Stimulated activated CD4-positive, alpha-beta T cell treated with anti-CD3 and anti-CD28 coated beads, Interleukin-4, amount 100 ng/mL, for 48 hours (primary cell): ENCODE measurements at places on chromosomes 6 and 20.
A peak's percentile ranks its signal among the peaks of the same experiment; 100 is the strongest.

- DNase-seq, result no peak
Measured at GRCh38 chr6:101434601-101435000, 41.1 kb downstream of the GRIK2 start.

DNA sequence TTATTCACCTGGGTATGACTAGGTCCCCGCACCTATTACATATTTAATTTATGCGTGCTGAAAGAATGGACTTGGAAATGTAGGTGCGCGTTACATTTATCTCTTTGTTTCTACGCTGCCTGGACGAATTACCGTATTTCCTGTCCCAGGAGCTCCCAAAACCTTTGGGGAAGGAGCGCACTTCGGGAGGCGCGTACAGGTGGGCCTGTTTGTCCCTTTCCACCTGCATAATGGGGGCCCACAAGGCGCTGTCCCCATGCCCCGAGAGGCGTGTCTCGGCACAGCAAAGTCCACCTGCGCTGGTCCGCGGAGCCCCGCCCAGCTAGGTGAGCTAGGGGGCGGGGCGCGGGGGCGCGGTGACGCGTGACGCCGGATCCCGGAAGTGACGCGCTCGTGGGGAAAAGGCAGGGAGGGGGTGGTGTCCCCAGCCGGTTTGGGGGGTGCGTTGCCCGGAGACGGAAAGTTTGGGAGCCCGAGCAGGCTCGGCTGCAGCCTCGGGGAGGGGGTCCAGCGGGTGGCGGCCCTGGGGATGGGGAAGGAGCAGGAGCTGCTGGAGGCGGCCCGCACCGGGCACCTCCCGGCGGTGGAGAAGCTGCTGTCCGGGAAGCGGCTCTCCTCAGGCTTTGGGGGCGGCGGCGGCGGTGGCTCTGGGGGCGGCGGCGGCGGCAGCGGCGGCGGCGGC lies at the start of gene ANKS1A:
TSS of gene ANKS1A (plus strand) at position 382 of the 682 bp plus-strand sequence. CDS start at position 530, 148 bp downstream.
- peak; percentile 80 for DNase-seq

DNA sequence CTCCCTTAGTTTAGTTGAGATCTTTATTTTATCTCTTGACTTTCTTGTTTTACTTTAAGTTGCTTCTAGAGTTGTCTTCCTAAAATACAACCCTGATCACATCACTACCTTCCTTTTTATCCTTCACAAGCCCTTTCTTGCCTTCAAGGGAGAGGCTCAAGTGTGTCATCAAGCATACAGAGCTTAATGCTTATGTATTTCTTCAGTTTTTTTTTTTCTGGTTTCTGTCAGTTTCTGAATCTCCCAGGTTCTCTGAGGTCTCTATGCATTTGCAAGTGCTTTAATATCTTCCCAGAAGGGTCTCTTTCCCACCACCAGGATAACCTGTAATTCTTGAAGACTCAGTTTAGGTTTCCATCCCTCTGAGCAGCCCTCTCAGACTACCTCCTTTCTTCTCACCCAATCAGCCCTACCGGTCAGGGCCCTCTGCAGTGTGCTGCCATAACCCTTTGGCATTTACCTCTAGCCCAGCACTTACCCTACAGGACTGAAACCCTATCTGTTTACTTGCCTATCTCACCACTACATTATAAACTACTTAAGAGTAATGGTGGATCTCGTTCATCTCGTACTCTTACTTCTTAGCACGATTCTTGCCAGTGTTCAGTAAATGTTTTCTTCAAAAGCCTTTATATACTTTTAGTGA lies 36.9 kb downstream of the EYA4 start:
- no peak for DNase-seq

DNA sequence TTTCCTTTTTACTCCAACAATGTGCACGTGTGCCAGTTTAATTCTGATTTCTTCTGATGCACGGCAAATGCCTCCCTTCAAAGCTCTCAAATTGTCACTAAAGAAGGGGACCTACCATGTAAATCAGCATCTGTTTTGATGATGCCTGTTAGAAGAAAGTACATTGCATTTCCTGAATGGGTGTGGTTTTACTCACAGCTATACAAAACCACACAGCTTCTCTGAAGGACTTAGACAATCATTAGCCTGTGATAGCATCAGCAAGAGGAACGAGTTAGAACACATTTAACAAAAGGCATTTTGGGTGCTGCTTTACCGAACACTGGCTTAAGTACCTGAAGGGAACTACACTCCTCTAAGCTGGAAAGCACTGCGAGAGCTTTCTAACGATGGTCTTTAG lies 109.4 kb downstream of the ATXN1 start:
- DNase-seq, result no peak

- no peak for DNase-seq
Measured at GRCh38 chr20:46695892-46696291, 6.6 kb upstream of the TP53RK start.

- no peak for DNase-seq
Measured at GRCh38 chr6:38187811-38188590, 368.5 kb downstream of the ZFAND3 start.

DNA sequence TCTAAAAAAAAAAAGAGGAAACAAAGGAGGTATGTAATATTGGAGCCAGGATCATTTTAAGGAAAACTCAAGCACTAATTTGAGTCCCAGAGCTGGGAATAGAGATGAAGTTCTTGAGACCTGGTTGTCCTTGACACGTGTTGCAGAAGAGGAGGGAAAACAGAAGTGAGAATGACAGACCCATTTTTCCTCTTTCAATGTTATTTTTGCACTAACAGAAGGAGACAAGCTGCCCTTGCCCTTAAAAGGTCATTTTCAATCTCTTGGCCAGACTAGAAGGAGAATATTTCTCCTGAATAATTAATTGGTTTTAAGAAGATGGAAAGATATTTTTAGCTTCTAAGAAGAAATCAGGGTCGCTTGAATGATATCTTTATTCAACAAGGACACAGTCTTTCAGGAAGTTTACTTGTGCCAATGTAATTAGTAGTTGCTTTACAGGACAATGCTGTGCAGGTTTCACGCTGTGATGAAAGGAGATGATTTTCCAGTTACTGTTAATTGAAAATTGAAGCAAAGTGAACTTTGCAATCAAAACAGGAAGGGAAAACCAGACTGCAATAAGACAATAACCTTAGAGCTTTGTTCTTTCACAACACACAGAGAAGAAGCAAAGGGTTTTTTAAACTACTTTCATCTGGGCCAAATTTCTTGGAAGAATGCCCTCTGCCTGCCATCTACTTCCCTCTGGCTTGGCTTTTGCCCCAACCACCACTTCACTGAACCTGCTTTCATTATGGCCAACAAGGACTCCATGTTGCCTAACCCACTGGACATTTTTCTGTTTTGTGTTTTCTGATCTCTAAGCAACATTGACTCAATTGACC lies 107.8 kb upstream of the SHLD1 start:
- no peak for DNase-seq

- no peak for DNase-seq
Measured at GRCh38 chr20:46205349-46205748, 87.2 kb downstream of the CD40 start.

DNA sequence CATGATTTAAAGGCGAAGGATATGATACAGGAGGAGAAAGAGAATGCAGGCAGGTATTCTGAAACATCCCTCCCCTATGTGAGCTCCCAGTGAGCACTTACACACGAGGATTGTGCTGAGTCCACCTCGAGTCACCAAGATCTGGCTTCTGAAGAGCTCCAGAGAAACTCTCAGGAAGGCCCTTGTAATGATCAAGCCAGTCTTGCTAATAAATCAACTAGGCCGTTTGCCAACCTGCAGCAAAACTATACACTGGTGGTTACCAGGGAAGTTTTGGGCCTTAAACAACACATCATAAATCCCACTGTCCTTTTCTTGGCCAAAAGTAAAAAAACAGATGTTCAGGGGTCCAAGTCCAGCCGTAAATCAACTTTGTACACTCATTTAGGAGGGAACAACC lies 79.2 kb downstream of the STXBP5 start:
- no peak for DNase-seq

DNA sequence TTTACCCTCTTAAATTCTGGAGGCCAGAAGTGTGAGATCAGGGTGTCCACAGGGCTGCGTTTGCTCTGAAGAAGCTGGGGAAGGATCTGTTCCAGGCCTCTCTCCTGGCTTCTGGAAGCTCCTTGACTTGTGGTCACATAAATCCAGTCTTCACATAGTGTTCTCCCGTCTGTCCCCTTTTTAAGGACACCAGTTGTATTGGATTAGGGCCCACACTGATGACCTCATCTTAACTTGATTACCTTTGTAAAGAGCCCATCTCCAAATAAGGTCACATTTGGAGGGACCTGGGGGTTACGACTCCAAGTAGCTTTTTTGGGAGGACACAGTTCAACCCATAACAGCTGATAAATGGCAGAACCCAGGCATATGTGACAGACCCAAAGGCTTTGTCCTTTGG lies 20.0 kb upstream of the WFDC2 start:
- DNase-seq, result no peak

DNA sequence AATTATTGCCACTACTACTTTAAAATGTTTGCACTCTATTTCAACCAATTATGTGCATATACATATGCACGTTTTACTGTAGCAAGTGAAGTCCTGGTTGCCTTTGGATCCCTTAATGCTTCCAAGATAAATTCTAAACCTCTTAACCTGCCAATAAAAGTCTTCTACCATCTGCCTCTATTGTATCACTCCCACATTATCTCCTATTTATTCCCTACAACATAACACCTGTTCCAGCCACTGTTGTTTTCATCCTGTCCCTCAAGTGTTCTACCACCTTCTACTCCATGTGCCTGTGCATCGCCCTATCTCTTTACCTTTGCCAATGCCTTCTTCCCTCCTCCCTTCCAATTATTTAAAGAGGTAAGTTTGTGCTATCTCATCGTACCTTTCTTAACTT lies 499.0 kb upstream of the RNF217 start:
- no peak for DNase-seq

- no peak for DNase-seq
Measured at GRCh38 chr20:7207186-7207798, 439.8 kb downstream of the BMP2 start.

- no peak for DNase-seq
Measured at GRCh38 chr6:68777956-68778355, 142.9 kb downstream of the ADGRB3 start.

GRCh38 chr20:36093025-36093803 lies 61.3 kb upstream of the EPB41L1 start:
- peak; percentile 27 for DNase-seq

- DNase-seq, result peak; percentile 39
Measured at GRCh38 chr6:33014841-33015634, 5.6 kb upstream of the HLA-DOA start.

DNA sequence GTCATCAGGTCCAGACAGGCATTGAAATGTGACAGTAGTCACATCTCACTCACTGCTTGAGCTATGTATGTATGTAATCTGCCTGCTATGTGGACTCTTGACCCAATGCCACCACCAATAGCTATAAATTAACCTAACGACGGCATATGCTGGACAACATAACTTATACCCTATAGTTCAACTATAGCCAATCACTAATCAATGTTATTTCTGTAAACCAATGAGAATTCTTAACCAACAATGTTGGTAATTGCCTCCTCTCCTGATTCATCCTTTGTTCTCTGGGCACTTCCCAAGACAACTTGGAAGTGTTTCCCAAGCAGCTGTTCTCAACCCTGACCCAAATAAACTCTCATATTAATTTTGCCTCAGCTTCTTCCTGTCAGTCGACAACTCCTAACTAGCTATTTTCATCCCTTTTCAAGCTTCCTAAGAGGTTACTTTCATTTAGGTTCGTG lies 24.1 kb upstream of the SERPINB1 start:
- DNase-seq, result no peak

DNA sequence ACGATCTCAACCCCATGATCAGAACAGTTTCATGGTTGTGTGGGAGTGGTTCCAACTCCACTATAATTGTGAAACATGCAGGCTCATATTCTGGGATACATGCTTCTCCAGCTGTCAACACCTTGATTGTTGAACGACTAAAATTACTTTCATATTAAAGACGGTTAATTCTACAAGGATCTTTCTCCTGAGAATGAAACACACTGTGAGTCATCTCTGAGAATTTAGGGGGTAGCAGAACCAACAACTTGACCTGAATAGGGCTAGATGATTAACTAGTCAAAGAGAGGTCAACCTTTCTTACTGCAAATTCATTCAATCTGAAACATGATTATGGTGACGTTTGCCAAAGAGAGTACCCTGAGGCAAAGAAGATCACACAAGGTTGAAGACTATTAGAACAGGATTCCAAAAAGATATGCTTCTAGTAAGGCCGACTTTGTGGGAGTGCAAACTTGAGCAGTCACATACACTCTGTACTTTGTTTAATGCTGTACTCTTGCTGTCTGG lies 175.2 kb upstream of the CITED2 start:
- DNase-seq, result no peak

GRCh38 chr6:146700078-146700686 lies 101.4 kb downstream of the ADGB start:
- DNase-seq, result peak; percentile 3

DNA sequence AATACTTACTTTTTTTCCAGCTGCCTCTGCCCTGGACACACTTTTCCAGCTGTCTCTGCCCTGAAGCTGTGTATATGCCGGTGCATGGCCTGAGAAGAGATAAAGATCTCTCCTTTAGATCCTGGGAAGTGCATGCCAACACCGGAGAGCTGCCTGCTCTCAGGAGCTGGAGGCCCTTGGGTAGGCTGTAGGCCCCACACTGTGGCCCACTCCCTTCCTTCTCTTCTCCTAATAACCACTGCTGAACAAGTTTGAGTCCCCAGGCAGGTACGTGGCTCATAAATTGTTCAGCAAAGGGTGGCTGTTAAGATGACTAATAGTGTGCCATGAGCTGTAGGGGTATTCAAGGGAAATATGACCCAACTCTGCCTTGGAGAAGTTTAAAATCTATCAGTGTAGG lies 102.5 kb downstream of the CD24 start:
- DNase-seq, result no peak

- DNase-seq, result no peak
Measured at GRCh38 chr20:51960047-51960675, 157.8 kb upstream of the SALL4 start.

- peak; percentile 25 for DNase-seq
Measured at GRCh38 chr20:43722153-43722505, 4.7 kb downstream of the GTSF1L start.

- no peak for DNase-seq
Measured at GRCh38 chr6:34301408-34301807, 52.6 kb upstream of the SMIM29 start.

DNA sequence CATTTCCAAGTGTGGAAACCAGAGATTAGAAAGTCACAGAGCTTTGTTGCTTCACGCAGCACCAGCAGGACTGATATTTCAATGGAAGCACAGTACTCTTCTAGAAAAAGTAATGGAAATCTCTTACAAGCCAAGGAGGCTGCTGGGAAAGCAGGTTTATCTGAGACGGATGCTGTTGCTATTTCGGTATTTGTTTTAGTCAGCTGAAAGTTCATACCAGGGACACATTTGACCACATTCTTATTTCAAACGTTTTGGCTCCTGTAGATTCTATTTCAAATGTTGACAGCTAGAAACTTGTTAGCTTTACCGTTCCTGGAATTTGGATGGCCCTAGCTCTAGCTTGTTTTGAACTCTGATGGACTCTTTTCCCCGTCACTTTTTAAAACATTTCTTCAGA lies 3.7 kb upstream of the TMEM242 start:
- DNase-seq, result no peak
